ENCODE measurements at places on chromosomes 11 and 22.

GRCh38 chr22:47143249-47143938 is 380.9 kb downstream of the TBC1D22A start:
- DNase-seq: no peak

DNA sequence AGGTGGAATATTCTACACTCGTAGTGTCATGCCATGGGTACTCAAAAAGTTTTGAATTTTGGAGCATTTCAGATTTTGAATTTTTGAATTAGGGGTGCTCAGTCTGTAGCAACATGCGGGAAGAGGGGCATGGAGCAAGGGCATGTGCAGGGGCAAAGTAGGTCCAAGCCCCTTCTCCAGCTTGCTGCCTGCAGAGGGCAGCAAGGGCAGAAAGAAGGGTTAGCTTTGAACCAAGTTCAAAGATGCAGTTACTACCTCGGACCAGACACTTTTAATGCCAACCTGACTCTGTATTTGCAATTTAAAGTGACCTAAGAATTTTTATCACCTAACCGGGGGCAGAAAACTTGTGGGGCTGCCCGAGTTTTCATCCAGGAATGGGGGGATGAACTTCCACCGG is 68.2 kb downstream of the CD82 start:
- no peak for DNase-seq

- no peak for DNase-seq
These were observed 9.3 kb downstream of the PRCP start for GRCh38 chr11:82890936-82891335.

DNA sequence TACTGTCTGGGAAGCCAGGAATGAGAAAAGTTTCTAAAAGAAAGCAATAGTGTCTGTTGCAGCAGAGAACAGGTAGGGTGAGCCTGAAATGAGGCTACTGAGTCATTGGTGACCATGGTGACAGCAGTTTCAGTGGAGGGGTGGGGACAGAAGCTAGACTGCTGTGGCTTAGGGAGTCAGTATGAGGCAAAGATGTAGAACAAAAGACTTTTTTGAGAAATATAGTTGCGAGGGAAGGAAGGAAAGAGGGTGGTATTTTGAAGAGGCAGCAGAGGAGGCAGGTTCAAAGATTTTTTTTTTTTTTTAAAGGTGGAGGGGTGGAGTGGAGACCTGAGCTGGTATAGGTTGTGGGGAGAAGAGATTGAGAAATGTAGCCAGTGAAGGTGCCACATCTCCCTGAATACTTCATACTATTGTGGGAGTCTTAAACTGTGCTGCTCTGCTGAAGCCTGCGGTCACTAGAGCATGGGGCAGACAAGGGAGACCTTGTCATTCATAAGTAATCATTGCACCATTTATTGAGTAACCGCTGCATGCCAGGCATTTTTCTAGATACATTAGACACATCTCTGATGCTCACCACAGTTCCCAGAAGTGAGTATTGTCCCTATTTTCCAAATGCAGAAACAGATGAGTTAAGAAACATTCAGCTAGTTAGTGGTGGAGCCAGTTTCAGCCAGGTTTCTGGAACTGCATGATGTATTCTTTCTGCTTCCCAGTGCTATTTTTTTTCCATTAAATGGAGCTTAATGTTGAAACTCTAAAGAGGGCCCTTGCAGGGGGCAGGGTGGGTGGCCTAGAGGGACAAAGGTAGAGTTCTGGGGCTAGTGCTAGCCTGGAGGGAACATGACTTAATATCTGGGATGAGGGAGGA is 49.9 kb downstream of the STIM1 start:
- DNase-seq: no peak

GRCh38 chr22:20524004-20524481 is 16.6 kb downstream of the MED15 start:
- no peak for DNase-seq

DNA sequence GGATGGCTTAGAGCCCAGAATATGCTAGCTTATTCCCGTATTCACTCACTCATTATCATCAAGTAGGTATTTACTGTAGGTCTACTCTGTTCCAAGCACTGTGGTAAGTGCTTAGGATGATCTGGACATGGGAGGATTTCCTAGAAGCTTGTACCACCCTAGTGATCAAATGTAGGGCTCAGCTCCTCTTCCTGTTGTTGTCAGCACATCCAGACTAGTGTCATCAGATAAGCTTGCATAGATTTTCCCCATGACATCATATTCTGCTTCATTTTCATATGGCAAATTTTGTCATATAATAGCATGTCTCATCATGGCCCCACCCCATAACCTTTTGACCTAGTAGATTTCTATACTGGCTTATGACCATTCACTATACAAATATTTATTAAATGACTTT is 19.3 kb upstream of the NUCB2 start:
- no peak for DNase-seq
